Left hindlimb (tissue), 1 donor: ENCODE measurements at places on chromosomes 13 and 19.

DNA sequence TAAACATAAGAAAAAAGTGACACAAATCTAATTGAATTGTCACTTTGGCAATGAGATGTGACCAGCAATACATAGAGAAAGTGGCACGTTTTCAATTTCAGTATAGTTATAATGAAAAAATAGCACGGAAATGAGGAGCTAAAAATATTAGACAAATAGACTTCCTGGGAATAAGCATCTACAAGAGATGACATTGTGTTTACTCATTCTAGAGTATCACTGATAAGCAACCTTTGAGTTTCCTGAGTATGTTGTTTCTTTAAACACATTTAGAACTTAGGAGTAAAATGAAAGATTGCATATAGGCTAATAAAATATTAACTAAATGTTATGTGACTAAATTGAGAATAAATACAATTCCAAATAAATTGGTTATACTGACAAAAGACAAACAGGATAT, 207.1 kb upstream of the SLITRK6 start:
- DNase-seq, result no peak

- DNase-seq, result no peak
Observed at GRCh38 chr13:25377244-25377962, 5.6 kb downstream of the ATP8A2 start.

DNA sequence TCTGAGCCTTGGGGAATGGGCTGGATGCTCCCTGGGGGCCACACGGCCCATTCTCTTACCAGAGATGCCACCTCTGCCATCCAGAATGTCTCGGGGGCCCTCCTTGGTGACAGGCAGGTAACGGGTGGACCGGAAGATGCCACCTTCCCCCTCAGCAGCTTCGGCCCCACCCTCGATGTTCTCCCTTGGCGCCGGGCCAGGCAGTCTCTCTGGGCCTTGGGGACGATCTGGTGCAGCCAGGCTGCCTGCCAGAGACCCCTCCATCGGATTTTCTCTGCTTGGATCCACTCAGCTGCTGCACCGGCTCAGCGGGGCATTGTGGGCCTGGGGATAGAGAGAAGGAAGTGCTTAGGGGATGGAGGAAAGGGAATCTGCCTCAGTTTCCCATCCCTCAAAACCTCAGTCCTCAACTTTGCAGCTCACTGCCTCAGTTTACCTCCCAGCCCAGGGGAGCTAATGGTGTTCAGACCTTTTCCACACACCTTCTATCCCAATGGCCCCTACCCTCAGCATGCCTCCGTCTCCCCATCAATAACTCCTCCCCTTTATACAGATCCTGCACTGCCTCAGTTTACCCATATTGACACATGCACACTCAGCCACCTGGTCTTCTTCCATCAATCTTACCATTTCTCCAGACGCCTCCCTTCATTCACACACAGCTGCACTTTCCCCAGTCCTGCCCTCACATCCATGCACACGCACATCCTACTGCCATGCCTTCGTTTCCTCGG, 1.5 kb downstream of the WIZ start:
- DNase-seq, result no peak

DNA sequence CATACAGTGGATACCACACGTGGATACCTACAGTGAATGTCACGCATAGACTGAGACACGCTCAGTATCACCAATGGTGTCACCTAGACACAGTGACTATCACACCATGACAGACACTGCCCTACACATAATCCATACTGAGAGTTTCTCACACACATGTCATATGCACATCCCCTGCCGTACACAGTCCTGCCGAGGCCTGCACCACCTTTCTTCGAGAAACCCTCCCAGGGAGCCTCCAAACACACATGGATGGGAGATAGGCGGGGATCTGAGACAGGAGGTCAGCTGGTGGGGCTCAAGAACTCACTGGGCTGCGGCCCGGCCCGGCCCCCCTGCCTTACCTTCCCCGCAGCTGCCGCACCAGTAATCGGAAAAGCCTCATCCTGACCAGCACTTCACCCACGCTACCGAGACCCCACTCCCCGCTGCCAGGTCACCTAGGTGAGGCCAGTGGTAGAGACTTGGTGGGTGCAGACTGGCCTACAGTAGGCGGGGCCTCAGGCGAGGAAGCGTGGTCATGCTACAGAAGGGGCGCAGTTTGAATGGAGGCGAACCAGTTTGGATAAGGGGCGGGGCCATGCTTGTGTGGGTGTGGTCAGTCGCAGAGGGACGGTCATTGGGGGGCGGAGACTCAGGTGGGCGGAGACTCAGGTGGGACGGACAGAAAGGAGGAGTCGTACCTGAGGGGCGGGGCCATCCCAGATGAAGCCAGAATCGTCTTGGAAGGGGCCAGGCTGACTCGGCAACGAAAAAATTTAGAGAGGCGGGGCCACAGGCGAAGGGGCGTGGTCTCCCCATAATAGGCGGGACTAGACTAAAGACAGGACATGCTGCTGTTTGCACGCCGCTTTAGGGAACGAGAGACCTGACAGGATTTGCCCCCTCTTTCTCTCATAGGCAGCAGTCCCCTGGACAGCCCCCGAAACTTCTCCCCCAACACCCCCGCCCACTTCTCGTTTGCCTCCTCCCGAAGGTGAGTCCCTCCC, 2.1 kb downstream of the MAST1 start:
- DNase-seq, result no peak

- DNase-seq, result no peak
Observed at GRCh38 chr19:28283592-28283991, 929.4 kb downstream of the UQCRFS1 start.

DNA sequence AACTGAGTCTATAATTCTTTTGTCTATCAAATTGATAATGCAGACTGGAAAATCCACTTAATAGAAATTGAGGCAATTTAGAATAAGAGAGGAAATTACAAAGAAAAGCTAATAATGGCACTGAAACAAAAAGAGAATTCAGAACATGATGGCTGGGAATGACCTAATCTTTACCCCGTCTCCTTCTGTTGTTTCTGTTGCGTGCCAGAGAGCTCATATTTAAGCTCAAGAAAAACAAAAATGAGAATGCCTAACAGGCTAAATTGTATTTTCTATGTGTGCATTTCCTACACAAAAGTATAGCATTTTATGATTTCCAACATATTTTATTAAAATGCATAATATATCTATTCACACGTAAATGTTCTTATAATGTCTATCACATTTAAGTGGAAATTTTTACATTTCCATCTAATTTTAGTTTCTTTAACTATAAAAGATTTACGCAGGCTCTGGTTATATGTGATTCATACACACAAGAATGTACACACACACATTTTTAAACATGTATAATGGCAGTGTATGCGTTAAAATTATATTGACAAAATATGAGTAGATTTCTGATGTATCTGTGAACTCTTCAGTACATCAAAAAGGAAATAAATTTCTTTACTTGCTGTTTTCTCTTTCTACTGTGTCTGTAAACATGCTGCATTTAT, 432.3 kb downstream of the SLITRK6 start:
- no peak for DNase-seq

- no peak for DNase-seq
Observed at GRCh38 chr13:32530841-32531253, 7.7 kb downstream of the N4BP2L2 start.

DNA sequence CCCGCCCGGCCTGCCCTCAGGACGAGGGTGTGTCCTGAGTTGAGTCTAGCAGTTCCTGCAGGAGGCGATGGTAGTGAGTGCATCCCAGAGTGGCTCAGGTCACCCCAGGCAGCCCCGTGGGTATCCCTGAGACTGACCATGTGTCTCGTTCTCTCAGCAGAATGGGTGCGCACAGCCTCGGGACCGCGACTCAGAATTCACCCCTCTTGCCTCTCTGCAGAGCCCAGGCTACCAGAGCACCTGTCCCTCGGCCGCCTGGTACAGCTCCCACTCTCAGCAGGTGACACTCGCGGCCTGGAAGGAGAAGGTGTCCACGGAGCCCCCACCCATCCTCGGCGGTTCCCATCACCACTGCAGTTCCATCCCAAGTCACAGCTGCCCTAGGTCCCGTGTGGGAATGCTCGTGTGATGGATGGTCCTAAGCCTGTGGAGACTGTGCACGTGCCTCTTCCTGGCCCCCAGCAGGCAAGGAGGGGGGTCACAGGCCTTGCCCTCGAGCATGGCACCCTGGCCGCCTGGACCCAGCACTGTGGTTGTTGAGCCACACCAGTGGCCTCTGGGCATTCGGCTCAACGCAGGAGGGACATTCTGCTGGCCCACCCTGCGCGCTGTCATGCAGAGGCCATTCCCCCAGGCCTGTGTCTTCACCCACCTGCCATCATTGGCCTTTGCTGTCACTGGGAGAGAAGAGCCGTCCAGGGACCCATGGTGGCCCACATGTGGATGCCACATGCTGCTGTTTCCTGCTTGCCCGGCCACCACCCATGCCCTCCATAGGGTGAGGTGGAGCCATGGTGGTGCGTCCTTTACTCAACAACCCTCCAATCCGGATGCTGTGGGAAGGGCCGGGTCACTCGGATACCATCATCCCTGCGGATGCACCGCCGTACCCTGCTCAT, 87.1 kb upstream of the MCF2L start:
- DNase-seq, result peak; percentile 31

GRCh38 chr19:5083547-5083965, 114.6 kb downstream of the KDM4B start:
- no peak for DNase-seq

DNA sequence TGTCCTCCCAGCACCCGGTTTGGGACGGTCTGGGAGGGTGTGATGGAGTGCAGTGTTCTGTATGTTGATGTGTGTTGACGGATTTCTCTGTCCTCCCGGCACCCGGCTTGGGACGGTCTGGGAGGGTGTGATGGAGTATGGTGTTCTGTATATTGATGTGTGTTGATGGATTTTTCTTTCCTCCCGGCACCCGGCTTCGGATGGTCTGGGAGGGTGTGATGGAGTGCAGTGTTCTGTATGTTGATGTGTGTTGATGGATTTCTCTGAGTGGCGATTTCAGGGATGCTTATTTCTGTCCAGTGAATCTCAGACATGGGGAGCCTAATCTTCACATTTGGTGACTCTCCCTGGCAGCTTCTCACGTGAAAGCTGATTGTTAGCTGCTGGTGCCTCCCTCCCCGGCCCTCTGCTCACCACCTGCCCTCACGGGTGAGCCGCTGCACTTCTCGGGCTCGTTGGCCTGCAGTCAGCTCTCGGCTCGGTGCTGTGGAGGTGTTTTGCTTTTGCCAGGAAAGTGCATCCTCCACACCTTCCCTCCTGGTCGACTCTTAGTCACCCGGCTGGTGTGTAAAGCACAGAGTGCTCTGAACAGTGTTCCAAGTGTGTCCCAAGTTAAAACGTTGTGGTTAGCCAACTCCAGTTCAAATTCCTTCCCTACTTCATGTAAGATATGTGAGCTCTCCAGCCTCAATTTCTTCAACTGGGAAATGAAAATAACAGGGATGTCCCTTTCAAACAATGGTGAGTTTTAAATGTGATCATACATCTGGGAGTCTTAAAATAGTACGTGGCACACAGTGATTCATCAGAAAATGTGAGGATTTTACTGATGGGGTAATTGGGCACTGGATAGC, 54.6 kb downstream of the ATP11A start:
- no peak for DNase-seq

DNA sequence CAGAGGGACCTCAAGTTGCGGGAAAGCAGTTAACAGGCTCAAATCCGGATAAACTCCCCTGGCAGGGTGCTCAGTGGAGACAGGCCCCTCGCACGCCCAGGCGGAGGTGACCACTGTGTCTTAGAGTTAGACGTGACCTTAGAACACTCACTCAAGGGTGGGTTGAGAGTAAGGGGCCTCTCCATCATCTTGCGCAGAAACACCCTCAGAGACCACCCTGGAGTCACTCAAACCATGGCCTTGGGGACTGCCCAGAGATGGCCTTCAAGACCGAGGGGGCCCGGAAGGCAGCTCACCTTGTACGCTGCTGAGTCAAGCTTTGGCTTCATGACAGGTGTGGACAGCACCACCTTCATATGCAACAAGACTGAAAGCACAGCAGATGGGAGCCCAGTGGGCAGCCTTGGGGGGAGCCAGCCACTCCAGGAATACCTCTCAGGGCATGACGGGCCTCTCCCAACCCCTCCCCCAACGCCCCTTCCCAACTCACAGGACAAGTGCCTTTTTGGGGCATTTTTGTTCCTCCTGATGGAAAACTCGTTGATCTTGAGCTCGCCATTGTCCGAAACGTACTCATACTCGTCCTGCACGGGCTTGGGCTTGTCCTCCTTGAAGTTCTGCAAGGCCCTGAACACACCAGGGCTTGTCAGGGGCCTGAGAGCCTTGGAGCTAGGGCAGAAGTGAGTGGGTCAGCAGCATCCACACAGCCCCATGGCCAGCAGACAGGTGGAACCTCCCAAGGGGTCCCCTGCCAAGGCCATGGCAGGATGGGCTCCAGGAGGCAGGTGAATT, 229.2 kb downstream of the TUBA3C start:
- DNase-seq, result no peak

DNA sequence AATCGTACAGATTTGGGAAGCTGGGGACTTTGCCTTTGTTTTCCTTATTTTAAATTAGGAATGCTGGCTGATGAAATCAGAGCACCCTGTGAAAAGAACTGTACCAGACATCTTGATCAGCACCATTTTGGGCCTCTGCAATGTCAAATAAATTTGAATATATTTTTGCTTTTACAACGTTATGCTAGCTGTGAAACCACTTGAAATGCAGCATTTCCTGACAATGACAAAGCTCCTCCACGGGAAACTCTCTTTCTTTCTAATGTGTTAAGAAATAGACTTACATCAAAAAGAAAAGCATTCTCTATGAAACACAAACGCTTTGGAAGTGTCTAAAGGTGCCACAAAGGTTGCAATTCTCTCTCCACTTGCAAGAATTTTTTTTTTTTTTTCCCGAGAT, 47.1 kb upstream of the MAP3K10 start:
- DNase-seq, result no peak

GRCh38 chr13:95536632-95537241, 15.8 kb upstream of the CLDN10 start:
- DNase-seq, result no peak

GRCh38 chr13:75836441-75836840, 200.3 kb downstream of the LMO7 start:
- DNase-seq, result no peak

- no peak for DNase-seq
Observed at GRCh38 chr19:1746401-1747284, 6.7 kb upstream of the ONECUT3 start.

DNA sequence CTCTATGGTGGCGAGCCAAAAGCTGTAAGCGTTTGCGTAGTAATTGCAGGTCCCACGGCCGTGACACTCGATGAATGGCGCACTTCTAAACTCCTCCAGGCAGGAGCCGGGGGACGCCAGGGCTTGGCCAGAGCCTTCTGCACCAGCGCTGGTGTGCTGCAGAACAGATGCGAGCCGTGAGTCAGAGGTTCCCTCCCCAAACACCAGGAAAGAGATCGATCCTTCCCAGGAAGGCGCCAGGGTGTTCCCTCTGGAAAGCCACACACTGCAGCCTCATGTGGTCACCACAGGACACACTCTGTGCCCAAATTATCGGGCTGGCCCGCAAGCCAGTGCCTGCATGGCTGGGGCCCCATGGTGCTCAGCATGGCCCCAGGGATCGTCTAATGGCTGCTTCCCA, 154.6 kb downstream of the COL4A1 start:
- no peak for DNase-seq

- DNase-seq, result no peak
Observed at GRCh38 chr13:93147298-93147645, 79.3 kb upstream of the GPC6 start.

- DNase-seq, result no peak
Observed at GRCh38 chr19:18495204-18495911, 26.5 kb downstream of the ELL start.
